NCI-H2107 (cell line): ENCODE measurements at places on chromosomes 13 and 19.

DNA sequence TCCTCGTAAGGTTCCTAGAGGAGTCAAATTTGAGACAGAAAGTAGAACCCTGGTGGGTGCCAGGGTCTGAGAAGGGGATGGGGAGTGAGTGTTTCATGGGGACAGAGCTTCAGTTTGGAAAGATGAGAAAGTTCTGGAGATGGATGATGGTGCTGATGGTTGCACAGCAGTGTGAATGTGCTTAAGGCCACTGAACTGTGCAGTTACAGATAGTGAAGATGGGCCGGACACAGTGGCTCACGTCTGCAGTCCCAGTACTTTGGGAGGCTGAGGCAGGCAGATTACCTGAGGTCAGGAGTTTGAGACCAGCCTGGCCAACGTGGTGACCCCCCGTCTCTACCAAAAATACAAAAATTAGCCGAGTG is 917 bp downstream of the SPC24 start:
- DNase-seq = no peak

GRCh38 chr13:61797397-61797796 is 381.7 kb upstream of the PCDH20 start:
- DNase-seq = no peak

DNA sequence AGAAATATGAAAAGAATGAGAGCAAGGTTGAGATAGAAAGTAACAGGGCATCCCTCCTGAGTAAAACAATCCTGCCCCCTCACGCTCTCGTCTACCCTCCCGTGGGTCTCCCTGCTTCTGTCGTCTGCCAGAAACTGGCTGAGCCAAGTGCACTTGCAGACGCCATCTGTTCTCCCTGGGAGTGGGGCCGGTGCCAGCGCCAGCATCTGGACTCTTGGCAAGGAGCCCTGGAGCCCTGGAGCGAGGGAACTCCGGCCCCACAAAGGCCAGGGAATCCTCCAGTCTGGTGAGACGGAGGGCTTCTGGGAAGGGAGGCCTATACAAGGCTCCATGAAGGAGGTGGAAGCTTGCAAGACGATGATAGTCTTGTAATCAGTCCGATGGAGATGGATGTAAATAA is 2.3 kb upstream of the TMEM91 start:
- DNase-seq = peak; percentile 78

GRCh38 chr19:35733180-35734125 is 8.8 kb downstream of the IGFLR1 start:
- DNase-seq = no peak

GRCh38 chr19:35868172-35868822 is at the start of gene APLP1:
TSS of gene APLP1 (plus strand) at chr19:35868574. CDS start at chr19:35868637, 63 bp downstream.
- DNase-seq = peak; percentile 49

DNA sequence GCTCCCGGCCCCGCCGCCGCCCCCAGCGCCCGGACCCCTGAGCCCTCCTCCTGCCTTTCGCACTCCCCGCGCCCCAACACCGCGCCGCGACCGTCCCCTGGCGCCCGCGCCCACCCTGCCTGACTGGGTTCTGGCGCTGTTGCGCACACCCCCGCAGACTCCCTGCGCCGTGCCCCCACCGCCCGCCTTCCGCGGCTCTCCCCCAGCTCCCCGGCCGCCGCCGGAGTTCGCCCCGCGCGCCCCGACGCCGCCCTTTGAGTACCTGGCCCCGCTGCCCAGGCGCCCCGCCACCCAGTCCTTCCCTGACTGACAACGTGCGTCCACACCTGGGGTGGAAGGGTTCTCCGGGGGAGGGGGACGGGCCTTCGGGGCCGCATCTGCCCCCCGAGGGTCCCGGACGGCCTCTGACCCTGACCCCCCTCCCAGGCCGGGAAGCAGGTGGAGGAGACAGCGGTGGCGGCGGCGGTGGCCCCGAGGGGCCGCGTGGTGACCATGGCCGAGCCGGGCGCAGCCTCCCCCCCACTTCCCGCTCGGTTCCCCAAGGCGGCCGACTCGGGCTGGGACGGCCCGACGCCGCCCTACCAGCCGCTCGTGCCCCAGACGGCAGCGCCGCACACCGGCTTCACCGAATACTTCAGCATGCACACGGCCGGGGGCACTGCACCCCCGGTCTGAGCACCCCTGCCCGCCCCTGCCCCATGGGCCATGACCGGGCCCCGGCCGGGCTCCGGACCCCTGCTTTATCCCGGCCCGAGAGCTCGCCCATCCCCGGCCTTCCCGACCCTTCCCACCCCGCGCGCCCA is 1.4 kb upstream of the MEGF8 start:
- no peak for DNase-seq

DNA sequence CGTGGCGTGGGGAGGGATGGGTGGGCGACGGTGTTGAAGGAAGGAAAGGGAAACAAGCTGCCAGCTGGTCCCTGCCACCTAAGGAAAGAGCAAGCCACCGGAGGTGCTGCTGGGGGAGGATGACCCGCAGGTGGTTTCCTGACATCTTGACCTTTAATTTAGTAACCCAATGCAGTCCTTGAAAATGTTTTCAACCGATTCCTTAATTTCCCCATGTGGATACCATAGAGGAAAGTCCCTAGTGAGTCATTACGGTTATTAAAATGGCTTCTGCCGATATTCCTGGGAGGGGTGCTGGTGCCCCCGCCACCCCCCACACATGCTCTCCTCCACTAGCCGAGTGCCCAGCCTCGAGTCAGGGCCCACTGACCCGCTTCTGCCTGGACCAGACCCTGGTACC is 6.3 kb upstream of the ANKRD10 start:
- DNase-seq = no peak

DNA sequence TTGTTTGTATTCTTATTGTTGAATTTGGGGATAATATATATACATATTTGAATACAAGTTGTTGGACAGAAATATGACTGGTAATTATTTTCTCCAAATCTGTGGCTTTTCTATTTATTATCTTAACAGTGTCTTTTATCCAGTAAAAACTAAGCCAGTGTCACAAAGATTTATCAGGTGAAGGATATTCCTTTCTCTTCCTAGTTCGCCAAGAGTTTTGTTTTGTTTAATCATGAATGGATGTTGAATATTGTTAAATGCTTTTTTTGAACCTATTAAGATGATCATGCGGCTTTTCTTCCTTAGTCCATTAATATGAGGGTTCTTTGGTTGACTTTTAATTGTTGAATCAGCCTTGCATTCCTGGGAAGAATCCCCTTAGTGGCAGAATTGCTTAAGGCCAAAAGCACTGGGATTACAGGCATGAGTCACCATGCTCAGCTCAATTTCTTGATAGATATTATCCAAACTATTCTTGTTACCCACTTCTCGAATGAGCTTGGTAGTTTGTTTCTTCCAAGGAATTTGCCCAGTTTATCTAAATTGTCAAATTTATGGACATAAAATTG is 53.3 kb downstream of the TEX26 start:
- no peak for DNase-seq

GRCh38 chr13:73933795-73934194 is 200.4 kb downstream of the KLF12 start:
- no peak for DNase-seq

- no peak for DNase-seq
Measured at GRCh38 chr13:21231426-21231940, 55.0 kb downstream of the MRPL57 start.

- no peak for DNase-seq
Measured at GRCh38 chr19:41263042-41263849, 926 bp upstream of the HNRNPUL1 start.

- no peak for DNase-seq
Measured at GRCh38 chr19:23439623-23440022, 44.4 kb upstream of the ZNF91 start.

DNA sequence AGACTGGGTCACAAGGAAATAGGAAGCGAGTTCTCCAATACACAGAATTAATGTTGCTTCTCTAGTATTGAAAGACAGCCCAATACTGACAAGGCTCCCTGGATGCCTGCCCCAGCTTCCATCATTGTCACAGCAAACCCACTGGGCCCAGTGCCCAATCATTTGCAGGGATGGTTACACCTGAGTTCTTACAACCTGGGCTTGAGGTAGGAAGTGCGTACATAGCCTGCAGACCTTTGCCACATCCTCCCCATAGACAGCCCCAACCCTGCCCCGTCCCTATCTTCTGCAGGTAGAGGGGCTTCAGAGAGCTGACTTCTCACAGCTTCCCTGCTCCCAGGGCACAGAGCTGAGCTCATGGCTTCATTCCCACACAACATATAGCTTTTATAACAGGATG is 108.1 kb upstream of the UBL3 start:
- no peak for DNase-seq

GRCh38 chr13:97211300-97211699 is 10.8 kb upstream of the MBNL2 start:
- DNase-seq = no peak

DNA sequence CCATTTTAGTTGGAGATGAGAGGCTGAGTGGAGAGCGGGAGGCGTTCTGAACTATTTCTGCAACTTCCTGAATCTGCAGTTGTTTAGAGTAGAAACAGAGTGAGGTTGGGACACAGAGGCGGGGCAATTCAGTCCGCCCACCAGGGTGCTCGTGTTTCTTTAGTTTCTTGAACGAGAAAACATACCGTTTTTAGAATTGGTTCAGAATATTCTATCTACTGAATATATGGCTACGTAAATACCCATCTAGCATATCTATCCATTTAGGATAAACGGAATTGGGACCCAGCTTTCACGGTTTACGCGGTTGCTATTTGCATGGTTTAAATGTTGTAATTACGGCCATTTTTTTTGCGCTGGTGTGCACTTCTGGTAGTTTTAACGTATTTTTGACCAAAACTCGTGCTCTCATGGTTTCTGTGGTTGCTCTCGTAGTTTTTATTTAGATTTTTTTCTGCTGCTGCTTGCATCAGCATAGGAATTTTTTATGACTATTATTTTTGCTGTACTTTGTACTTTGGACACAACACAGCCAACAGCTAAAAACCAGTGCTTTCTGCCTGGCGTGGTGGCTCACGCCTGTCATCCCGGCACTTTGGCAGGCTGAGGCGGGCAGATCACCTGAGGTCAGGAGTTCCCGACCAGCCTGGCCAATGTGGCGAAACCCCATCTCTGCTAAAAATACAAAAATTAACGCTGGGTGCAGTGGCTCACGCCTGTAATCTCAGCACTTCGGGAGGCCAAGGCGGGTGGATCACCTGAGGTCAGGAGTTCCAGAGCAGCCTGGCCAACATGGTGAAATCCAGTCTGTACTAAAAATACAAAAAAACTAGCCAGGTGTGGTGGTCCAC is 32.7 kb downstream of the TIMM13 start:
- no peak for DNase-seq

GRCh38 chr13:33512880-33513554 is 227.5 kb upstream of the STARD13 start:
- no peak for DNase-seq

DNA sequence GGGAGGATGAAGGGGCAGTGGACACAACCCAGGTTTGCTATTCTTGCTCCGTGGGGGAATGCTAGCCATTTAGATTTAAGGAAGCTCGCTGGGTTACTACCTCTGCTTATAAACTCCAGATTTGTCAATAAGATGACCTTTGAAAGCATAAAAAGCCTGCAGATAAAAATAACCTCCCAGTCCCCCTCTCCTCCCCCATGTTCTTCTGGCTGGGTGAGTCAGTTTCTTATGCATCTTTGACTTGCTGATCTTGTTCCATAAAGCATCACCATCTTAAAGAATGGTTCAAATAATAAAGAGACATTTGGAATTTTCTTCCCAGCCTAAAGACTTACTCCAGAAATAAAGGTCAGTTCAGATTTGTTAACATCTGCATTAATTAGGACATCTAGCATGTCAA is 118.3 kb upstream of the RNF113B start:
- DNase-seq = no peak

DNA sequence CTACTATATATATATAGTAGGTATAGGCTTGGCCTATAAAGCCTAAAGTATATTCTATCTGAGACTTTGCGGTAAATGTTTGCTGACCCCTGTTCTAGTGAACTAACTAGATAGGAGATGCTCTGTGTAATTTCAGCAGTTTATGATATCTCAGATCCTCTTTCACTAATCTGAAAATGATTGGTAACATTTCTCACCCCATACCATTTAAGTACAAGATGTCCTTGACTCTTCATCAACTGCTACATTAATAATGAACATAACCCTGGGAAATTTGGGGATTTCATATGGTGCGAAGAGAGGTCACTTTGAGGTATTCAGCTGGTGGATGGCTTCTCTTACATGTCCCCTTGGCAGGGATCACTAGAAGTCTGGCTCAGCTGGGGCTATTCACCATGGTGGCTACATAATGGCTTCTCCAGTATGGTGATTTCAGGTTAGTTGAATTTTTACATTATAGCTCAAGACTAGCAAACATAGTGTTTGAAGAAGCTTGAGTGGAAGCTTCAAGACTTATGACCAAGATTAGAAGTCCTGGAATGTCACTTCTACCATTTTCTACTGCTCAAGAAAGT is 103.6 kb upstream of the MYCBP2 start:
- no peak for DNase-seq

DNA sequence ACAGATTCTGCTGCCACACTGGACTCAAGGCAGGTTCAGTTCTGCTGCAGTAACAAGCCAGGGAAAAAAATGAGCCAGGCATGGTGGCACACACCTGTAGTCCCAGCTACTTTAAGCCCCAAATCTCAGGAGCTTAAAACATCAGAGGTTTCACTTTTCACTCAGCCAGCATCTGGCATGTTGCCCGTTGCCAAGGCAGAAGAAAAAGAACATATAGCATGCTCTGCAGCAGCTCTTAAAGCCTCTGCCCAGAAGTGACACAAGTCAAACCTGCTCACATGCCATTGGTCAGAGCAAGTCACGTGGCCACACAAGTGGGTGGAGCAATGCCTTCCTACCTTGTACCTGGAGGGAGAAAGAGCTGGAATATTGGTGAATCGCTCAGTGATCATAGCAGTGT is 14.7 kb upstream of the ADGRE5 start:
- DNase-seq = peak; percentile 89

DNA sequence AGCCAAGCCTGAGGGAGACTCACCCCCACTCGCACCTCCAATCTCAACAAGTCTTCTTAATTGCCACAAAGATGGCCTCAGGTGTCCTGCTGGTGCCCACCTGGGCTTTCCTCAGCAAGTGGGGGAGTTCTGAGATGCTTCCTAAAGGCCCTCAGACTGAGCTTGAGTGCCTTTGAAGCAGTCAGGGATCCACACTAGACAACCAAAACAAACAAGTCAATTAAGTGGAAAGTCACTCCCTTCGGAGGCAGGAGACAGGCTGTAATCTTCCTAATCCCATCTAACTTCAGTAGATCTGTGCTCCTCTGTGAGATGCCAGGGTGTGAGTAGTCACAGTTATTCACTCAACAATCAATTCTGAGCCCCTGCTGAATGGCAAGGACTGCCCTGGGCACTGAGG is 68.3 kb upstream of the SERP2 start:
- DNase-seq = no peak
